Hepatocyte (in vitro differentiated cells): ENCODE measurements at places on chromosomes 2 and 18. TPM values are rescaled to one million over a fixed set of nuclear protein-coding genes. Genes with fewer than 3 reads are reported as not detected.

DNA sequence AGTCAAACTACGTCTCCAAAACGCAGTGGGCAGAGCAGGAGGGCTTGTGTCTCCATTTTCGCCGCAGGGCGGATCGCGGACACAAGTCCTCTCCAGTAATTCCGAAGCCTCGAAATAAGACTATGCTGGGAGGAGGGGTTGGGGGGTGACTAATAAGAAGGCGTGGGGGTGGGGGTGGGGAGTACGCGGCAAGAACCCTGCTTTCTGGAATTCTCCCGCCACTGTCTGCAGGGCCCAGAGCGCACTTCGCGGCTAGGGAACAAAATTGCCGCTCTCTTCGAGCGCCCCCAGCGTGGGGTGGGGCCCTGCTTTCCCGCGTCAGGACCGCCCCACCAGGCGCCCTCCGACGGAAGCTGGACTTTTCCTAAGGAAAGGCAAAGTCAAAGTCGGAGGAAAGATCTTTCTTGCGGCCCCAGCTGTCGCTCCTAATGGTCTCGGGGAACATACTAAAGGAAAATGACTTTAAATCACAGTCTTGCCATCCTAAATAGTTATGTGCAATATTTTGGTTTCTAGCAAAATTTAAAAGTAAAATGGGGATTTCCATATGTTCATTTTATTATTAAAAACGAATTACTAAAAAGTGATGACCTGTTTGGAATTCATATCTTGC is 11.9 kb downstream of the NR4A2 start:
- no peaks in the 10 kb centered on the region for H3K4me1 ChIP-seq
- no peak for DNase-seq
- no peaks in the 10 kb centered on the region for H3K36me3 ChIP-seq
- no peak overlapping the region for H3K27ac ChIP-seq

GRCh38 chr18:23800902-23801301 is 111.6 kb downstream of the LAMA3 start:
- no peak overlapping the region for H3K27ac ChIP-seq
- no peaks in the 10 kb centered on the region for H3K4me1 ChIP-seq
- H3K4me3 ChIP-seq, result no peak overlapping the region
- DNase-seq, result no peak
- no peaks in the 10 kb centered on the region for H3K36me3 ChIP-seq
- H3K27me3 ChIP-seq, result no peaks in the 10 kb centered on the region

GRCh38 chr2:239568601-239569000 is 167.8 kb upstream of the HDAC4 start:
- no peak for DNase-seq
- H3K4me3 ChIP-seq, result no peak overlapping the region
- H3K4me1 ChIP-seq, result no peaks in the 10 kb centered on the region
- H3K27me3 ChIP-seq, result peaks cover 7% of the 10 kb centered on the region
- H3K27ac ChIP-seq, result no peak overlapping the region

- H3K36me3 ChIP-seq, result no peaks in the 10 kb centered on the region
- H3K27ac ChIP-seq, result no peak overlapping the region
- no peaks in the 10 kb centered on the region for H3K4me1 ChIP-seq
Measured at GRCh38 chr2:22838461-22838860, 546.5 kb upstream of the KLHL29 start.

GRCh38 chr18:8856769-8857393 is 151.5 kb downstream of the MTCL1 start:
- H3K36me3 ChIP-seq, result no peaks in the 10 kb centered on the region
- no peak overlapping the region for H3K4me3 ChIP-seq
- H3K27me3 ChIP-seq, result no peaks in the 10 kb centered on the region
- H3K27ac ChIP-seq, result no peak overlapping the region
- no peak for DNase-seq

- H3K27ac ChIP-seq, result no peak overlapping the region
- H3K4me1 ChIP-seq, result no peaks in the 10 kb centered on the region
- H3K4me3 ChIP-seq, result no peak overlapping the region
- no peak for DNase-seq
- H3K27me3 ChIP-seq, result no peaks in the 10 kb centered on the region
Measured at GRCh38 chr2:51866361-51866760, 834.4 kb upstream of the NRXN1 start.

DNA sequence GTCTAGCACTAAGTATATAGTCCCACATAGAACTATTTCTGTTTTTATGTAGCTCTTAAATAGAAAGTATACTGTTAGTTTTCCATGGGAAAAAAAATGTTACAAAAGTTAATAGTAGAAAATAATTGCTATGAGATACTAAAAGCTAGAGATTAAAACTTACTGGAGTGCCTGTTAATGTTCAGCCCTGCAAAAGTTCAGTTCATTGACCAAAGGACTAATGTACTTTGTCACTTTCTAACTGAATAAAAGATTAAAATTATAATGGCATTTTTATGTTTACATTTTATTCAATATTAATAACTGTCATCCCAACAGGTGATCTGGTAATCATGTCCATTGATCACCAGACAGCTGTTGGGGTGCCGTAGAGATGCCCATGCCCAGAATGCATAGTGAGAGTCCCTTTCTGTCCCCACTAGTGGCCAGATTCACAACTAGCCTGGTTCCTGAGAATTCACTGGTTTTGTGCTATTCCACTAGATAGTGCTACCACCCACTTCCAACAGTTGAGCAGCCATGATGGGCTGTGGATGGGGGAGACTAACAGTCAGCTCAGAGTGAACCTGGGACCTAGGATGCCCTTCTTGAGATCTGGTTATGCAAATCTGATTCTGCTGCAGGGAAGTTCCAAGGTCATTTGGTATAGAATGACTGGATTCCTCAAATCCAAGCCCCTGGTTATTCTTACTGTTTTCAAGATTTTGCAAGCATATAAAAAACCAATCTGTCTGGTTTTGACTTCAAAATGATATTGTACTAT is 57.8 kb downstream of the AFTPH start:
- no peaks in the 10 kb centered on the region for H3K4me1 ChIP-seq
- H3K36me3 ChIP-seq, result peaks cover 3% of the 10 kb centered on the region
- no peaks in the 10 kb centered on the region for H3K27me3 ChIP-seq
- DNase-seq, result no peak

Gene SCYGR4
- not detected in 2 replicates for total RNA-seq

DNA sequence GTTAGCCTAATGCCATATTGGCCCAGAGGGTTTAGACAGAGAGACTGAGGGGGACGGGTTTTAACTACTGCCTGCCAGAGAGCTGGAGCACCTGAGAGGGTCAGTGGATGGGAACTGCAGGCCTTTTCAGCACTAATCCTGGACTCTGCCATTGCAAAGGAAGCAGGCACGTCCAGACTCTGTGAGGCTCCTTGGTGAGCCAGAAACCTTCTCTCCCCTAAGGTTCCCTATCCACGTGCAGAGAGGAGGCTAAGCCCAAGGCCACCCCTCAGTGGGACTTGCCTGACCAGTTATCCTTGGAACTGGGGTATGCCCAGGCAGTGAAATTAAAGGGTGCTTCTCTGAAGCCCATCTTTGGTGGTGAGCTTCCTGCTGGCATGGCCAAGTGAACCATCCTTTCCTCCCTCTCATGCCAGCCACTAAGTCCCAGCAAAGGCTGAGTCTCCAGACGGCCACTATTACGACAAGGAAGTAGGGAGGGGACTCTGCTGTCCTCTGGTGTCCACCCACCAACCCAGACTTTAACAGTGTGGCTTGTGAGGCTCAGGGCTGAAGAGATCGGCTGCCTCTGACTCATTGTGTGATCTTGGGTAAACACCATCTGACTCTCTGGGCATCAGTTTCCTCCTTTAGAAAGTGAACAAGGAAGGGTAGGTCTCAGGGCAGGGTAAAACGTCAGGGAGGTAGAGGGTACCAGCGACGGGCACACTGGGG is 3.9 kb upstream of the MLPH start:
- H3K27ac ChIP-seq, result peak overlapping the region; percentile 93
- peaks cover 14% of the 10 kb centered on the region for H3K4me1 ChIP-seq
- H3K27me3 ChIP-seq, result peaks cover 32% of the 10 kb centered on the region
- DNase-seq, result peak; percentile 86
- H3K4me3 ChIP-seq, result no peak overlapping the region

DNA sequence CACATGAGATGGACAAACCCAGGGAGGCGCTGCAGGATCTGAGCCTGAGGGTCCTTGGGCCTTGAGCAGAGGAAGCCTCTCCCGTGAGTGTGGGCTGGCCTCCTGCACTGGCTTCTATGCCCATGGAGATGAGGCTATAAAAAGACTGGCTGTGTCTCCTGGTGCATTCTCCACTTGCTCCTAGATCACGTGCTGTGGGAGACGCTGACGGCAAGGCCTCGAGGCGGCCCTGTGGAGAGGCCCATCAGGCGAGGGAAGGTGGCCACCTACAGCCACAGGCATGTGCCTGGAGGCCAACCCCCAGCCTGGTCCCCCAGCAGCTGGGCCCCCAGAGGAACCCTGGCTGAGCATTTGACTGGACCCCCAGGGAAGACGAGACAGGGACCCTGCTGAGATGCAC is 198.9 kb downstream of the TWIST2 start:
- H3K36me3 ChIP-seq, result no peaks in the 10 kb centered on the region
- no peak for DNase-seq
- H3K4me3 ChIP-seq, result no peak overlapping the region
- H3K27ac ChIP-seq, result no peak overlapping the region

Gene QPCT
- total RNA-seq, result 2.0 TPM in 1 of 2 replicates, not detected in the other

DNA sequence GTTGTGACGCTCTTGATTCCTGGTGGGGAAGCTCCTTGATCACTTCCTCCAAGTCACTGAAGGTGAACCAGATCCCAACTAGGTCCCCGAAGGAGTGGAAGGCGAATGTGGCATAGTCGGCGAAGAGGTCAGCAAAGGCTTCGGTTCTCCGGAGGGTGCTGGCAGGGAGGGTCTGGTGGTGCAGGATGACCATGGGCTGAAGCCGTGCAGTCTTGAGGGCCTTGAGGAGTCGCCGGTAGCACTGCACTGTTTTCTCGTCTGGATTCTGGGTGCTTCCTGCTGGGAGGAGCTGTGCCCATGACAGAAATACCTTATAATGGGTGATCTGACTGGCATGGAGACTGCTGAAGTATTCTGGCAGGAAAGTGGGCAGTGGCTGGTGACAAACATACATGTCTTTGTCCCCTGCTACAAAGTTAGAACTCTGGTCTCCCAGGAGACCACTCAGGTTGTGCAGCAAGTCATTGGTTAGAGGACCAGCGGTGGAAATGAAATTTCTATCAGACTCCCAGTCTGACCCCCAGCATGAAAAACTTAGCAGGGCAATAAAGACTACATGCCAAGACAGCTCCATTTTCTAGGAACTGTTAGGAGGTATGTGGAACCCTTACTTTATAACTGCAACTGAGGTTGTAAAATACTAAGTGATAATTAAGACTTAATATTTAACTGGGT is at the start of gene LCT:
LCT (minus strand) TSS at position 589 of the 675 bp plus-strand sequence; CDS start at position 574, 15 bp downstream.
- DNase-seq, result no peak
- H3K4me3 ChIP-seq, result no peak within 1 kb of the TSS
- peaks cover 17% of the 10 kb centered on the region for H3K4me1 ChIP-seq
- no peak within 1 kb of the TSS for H3K27ac ChIP-seq

- no peak overlapping the region for H3K4me3 ChIP-seq
- H3K36me3 ChIP-seq, result no peaks in the 10 kb centered on the region
- H3K27me3 ChIP-seq, result no peaks in the 10 kb centered on the region
- H3K27ac ChIP-seq, result no peak overlapping the region
- no peaks in the 10 kb centered on the region for H3K4me1 ChIP-seq
Measured at GRCh38 chr2:110827511-110827910, 95.1 kb downstream of the ACOXL start.

DNA sequence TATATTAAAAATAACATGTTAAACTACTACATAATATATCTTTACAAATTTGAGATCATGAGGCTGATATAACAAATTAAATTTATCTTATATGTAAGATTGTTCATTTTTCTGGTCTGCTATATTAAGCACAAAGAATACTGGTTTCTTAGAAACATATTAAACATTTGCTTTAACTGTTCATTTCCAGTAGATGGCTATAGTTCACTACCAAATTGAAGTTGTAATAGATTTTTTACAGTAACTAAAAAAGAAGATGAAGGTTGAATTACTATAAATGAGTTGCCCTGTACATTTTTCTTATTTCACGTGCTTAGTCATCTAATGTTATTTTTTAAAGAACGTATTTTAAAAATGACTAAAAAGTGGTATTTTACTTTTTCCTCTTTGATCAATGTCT is 57.0 kb downstream of the ZNF407 start:
- H3K36me3 ChIP-seq, result no peaks in the 10 kb centered on the region
- no peak for DNase-seq
- H3K4me3 ChIP-seq, result no peak overlapping the region
- no peak overlapping the region for H3K27ac ChIP-seq

DNA sequence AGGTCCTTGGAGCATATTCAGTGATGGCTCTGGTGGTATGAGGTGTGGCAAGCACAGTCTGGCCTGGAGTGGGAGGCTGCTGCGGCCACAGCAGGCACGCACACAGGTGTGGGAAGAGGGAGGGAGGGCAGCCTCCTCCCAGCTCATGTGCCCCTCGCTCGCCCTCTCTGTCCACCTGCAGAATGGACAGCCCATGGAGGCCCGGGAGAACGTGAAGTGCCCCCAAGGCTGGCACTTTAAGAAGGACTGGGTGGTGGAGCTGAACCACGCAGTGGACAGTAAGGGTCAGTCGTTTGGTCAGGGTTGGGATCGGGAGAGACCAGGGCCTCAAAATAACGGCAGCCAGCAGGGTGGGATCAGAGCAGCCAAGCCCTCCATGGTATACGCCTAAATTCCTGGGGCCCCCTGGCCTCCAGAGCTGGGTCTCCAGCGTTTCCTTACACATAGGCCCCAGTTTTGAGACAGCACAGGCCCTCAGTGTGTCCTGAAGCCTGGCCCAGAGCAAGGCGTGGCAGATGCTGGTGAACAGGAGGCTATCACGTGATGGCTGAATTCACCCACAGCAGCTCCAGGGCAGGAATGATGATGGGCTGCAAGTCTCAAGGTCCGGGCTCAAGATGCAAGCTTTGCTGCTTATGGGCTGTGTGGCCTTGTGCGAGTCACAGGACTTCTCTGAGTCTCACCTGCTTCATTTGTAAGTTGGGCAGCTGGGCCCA is 47.9 kb downstream of the FER1L5 start:
- H3K27ac ChIP-seq, result no peak overlapping the region
- H3K36me3 ChIP-seq, result no peaks in the 10 kb centered on the region
- peaks cover 9% of the 10 kb centered on the region for H3K4me1 ChIP-seq
- no peak overlapping the region for H3K4me3 ChIP-seq

GRCh38 chr2:194870974-194871535 is 786.0 kb upstream of the SLC39A10 start:
- DNase-seq, result no peak
- no peaks in the 10 kb centered on the region for H3K27me3 ChIP-seq
- no peaks in the 10 kb centered on the region for H3K4me1 ChIP-seq
- no peak overlapping the region for H3K4me3 ChIP-seq
- no peak overlapping the region for H3K27ac ChIP-seq
